Activated CD4-positive, alpha-beta T cell treated with anti-CD3 and anti-CD28 coated beads, Interleukin-2, amount 50 U/mL, for 1 hour (primary cell): ENCODE measurements at places on chromosomes 1 and 21.

DNA sequence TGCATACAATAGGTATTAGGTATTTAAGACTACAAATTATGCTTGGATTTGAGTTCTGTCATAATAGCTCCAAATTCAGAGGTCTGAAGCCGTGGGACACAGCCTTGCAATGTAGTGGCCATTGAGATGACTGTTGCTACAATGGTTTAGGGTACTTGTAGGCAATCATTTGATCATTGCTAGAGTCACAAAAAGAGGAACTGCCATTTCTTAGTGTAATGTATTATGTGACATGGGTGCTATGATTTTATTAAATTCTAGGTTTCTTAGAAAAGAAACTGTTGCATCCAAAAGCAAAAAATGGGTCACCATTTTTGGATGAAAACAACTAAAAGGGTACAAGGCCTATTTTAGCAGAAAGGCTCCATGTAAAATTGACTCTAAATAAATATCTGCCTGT lies 129.9 kb upstream of the ZNF644 start:
- DNase-seq, result no peak

DNA sequence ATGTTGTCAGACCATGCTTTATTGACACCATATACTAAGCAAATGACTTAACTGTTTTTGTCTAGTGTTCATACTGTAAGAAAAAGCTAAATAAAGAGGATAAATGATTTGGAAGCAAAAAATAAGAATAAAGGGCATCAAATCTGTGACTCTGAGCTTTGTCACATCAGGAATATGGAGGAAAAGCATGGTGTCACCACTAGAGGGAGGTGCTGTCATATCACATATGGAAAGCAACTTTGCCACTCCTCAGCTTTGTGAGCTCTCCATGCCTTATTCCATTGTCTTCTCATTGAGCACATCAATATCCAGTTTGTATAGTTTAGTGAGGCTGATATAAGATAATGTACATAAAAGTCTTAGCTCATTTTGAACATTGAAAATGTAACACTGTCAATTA lies 20.8 kb upstream of the GBP1 start:
- DNase-seq, result peak; percentile 37

DNA sequence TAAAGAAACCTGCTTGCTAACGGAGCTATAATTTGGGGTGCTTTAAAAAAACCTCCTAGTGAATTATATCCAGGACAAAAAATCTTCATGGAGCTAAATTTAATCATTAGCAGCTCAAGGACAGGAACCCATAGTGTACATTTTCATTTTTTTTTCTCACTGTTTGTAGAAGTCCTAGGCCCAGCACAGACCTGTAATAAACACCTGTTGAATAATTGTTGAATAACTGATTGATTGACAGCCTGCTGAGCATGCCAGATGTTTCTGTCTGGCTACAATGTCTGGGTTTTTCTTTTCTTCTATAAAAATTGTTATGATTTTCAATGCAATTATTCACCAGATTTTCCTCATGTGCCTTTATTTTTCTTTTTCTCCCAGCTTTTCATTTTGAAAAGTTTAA lies 10.9 kb upstream of the GALNT2 start:
- DNase-seq, result no peak

- DNase-seq, result no peak
Observed at GRCh38 chr1:229298887-229299503, 28.1 kb downstream of the RAB4A start.

DNA sequence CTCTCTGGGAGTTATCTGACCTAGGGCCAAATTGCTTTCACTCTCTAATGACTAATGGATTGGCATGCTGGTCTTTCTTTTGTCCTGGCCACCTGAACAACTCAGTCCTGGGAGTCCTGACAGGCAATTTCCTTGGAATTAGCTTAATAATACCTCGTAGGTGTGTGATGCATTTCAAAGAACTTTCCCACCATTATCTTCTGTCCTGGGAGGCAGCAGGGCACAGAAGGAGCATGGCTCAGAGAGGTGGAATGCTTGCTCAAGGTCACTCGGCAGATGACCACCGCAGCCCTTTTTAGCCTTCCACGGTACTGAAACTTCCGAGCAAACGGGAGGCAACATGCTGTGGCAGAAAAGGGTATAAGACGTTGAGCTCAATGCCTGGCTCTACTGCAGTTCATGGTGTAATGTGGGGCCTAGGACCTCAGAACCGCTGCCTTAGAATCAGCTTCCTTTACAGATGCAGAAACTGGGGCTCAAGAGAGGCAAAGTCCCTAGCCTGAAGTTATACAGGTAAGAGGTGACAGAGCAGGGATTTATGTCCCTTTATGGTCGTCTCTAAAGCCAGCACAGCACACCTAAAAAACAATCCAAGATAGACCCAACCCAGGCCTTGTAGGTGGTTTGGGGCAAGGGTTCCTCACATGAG lies 3.2 kb downstream of the ID3 start:
- no peak for DNase-seq

DNA sequence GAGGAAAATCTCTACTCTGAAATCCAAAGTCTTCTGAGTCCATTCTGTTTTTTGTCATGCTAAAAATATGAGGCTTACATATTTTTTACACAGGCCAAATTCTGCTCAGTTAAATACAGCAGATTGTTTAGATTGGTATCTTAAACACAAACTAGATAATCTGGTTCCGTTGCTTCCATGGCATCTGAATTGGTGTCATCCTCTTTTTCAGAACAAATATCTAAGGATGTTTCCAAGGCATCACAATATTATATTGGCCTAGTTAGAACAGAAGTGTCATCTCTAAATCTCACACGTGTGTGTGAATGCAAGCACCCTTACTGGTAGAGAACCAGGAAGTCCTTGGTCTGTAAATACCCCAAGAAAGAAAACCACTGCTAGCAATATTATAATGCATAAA lies 151.2 kb downstream of the NRIP1 start:
- no peak for DNase-seq

GRCh38 chr1:42935971-42936308 lies 22.7 kb downstream of the SLC2A1 start:
- DNase-seq, result no peak

- peak; percentile 72 for DNase-seq
Observed at GRCh38 chr1:112390775-112391602, 5.0 kb upstream of the CTTNBP2NL start.

DNA sequence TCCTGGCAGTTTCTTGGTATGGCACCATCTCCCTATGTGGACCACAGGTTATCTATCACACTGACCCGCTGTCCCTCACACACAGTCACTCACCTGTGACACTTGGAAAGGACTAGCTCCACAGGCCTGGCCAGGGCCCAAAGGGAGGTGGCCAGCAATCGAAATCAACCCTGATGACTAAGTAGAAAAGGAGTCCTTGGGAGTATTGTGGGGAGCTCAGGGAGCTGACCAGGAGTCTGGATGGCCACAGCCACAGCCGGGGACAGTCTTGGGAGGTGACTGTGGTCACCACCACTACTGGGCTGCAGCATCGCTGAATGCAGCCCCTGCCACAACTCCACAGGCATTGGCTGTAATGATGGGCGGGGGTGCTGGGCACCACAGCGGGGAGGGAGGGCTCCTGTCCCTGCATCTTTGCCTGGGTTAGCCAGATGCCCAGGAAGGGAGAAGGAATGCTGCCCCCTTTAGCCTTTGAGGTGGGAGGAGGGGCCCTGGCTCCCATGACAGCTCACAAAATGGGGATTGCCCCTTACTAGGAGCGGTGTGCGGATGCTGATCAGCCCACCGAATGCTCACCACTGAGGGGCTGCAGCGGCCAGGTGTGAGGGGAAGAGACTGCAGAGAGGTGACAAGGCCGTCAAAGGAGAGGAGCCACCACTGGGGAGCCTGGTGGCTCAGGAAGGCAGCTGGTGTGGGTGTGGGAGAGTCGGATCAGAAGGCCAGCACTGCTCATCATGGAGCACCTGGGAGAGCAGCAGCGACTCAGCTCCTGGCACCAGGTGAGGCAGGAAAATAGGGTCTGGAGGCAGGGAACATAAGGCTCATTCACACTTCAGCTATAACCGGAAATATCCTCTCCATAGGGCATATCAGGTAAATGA lies 61.3 kb downstream of the H3-3A start:
- no peak for DNase-seq

GRCh38 chr1:214066190-214066589 lies 78.4 kb downstream of the PROX1 start:
- no peak for DNase-seq

DNA sequence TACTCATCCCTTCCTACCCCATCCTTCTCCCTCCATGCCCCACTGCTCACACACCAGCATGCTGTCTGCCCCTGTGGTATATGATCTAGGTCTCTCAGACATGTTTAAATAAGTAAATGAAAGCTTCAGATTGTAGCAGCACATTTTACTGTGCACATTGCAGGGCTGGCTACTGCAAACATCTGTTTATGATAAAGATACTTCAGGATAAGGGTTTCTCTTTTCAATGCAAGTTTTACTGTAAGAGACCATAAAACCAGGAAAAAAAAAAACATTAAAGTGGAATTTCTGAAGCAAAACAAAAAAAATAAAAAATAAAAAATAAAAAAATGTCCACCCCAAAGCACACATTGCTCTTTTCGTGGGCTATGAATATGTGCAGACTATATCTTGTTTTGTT lies 184.4 kb downstream of the USH2A start:
- no peak for DNase-seq

- DNase-seq, result no peak
Observed at GRCh38 chr1:89602871-89603404, 30.0 kb upstream of the LRRC8C start.
